Right kidney (tissue), 9 donors: ENCODE measurements at places on chromosomes 3 and 15.

- no peak for DNase-seq
These were observed 30.0 kb downstream of the CHD2 start for GRCh38 chr15:92930054-92930621.

- no peak for DNase-seq
These were observed 43.1 kb downstream of the KLF13 start for GRCh38 chr15:31369727-31370126.

DNA sequence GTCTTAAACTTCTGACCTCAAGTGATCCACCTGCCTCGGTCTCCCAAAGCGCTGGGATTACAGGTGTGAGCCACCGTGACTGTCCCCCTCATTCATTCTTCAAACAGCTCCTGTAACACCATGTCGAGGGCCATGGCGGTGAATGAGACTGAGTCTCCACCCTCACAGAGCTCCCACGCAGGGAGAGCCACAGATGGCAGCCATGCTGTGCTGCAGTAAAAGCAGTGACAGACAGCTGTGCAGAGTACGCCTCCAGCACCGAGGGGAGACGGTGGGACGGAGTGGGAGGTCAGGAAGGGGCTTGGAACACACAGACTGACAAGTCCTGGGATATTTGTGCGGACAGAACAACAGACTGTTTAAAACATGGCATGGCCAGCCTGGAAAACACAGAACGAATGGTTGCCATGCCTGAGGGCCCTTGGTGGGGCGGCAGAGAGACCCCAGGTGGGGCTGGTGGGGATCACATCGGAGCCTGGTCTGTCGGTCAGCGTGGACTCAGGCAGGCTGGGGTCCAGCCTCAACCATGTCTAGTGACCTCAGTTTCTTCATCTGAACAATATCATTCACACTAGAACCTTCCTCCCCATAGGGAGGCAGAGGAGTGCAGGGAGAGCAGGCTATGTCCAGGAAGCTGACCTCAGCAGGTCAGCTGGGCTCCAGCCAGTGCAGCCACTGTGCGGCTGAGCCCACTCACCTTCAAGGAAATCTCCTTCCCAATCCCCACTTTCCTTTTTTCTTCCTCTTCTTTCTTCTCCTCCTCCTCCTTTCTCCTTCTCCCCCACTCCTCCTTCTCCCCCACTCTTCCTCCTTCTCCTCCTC, 20.6 kb upstream of the LCTL start:
- DNase-seq: no peak

DNA sequence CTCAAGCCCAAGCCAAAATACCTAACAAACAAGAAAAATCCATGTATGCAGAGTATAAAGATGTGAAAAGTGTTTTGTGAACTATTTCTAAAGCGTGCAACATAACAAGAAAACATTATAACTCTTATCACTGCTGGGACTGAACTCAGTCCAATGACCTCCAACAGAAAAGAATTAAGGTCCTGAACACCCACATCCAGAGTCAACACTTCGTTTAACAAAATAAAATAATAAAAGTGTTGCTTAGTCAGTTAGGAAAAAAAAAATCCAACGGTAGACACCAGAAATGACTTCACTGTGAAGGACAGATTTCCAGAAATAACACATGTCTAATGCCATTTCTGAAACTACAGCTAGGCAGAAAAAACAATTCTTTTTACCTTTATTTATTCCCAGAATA, 28.0 kb downstream of the MB21D2 start:
- no peak for DNase-seq

DNA sequence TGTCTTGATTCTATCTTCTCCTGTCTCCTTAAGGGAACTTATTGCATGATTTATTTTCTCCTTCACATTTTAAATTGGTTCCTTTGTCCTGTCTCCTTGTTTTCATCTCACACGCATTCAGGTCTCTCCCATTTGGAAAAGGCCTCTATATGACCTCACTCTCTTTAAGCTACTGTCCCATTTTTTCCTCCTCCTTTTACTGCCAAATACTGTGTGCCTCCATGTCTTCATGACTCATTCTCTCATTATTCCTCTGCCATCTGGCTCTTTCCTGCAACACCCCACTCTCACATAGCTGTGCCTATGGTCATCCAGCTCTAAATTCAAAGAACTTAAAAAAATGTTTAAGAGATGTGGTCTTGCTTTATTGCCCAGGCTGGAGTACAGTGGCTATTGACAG, 48.0 kb downstream of the TYRO3 start:
- no peak for DNase-seq

DNA sequence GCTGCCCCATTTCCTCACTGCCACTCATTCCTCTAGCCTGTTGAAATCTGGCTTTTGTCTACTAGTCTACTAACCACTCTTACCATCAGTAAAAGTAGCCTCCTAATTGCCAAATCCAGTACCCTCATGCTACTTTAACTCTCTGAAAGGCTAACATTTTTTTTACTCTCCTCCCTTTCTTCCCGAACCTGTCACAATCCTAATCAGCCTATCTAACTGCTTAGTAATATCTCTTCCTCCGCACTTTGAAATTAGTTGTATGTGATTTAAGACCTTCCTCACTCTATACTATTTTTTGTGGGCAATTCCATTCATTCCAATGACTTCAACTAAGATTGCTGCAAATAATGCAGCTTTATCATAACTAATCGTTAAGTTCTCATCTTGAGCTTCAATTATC, 3.7 kb downstream of the SENP7 start:
- DNase-seq: no peak

DNA sequence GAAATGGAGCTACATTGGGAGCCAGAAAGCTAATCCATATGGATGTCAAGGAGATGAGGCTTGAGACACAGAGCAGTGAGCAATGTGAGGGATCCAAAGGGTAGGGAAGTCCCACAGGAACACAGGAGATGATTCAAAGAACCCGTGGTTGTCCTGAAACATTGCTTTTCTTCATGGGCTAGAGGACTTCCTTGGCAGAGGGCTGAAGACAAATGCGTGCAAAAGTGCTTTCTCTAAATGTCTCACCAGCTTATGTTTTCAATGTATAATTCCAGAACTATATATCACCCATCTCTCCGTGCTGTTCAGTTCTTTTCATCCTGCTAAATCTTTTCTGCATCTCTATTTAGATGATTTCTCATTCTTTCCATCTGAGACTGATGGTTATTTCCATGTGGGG, 46.0 kb upstream of the GOLGA8A start:
- DNase-seq: no peak

- DNase-seq: no peak
These were observed 1.1 kb downstream of the KLHL6 start for GRCh38 chr3:183554377-183554776.

DNA sequence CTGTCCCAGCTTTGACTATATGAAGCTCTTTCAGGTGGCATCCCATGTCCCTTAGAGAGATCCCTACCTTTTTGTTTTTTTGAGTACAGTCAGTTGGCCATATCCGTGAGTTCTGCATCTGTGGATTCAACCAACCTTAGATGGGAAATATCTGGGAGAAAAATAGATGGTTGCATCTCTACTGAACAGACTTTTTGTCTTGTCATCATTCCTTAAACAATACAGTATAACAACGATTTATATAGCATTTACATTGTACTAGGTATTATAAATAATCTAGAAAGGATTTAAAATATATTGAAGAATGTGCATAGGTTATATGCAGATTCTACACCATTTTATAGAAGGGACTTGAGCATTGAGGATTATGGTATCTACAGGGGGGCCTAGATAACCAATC, 65.1 kb downstream of the APBA2 start:
- DNase-seq: no peak

DNA sequence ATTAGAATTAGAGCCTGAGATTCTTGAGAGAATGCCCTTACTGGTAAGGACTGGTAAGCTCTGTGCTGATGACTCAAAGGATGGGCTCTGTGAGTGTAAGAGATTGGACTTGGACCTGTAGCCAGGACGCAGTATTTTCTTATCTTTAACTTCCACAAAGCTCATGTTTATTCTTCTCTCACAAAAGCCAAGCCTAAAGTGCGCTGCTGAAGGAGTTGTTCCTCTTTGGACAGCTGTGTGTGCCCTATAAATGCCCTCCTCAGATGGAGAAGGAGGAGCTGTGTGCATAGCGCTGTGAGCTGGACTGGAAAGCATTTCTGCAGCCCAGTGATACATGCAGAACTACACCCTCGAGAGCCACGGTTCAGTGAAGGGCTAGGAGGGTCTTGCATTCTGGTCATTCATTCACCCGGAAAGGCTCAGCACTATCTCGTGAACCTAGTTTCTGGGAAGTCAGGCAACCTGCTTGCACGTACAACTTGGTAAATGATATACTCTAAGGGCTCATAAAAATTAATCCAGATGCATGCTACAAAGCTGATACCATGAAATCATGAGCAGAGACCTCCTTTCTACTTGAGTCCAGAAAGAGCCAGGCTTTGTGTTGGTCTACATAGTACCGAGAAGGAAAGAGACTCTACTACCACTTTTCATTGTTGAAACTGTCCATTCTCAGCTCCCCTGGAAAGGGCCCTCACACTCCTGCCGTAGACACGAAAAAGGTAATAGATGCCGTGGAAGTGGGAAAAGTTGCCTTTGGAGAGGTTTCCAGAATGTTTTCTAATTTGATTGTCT, 103.0 kb upstream of the TBL1XR1 start:
- peak; percentile 68 for DNase-seq

DNA sequence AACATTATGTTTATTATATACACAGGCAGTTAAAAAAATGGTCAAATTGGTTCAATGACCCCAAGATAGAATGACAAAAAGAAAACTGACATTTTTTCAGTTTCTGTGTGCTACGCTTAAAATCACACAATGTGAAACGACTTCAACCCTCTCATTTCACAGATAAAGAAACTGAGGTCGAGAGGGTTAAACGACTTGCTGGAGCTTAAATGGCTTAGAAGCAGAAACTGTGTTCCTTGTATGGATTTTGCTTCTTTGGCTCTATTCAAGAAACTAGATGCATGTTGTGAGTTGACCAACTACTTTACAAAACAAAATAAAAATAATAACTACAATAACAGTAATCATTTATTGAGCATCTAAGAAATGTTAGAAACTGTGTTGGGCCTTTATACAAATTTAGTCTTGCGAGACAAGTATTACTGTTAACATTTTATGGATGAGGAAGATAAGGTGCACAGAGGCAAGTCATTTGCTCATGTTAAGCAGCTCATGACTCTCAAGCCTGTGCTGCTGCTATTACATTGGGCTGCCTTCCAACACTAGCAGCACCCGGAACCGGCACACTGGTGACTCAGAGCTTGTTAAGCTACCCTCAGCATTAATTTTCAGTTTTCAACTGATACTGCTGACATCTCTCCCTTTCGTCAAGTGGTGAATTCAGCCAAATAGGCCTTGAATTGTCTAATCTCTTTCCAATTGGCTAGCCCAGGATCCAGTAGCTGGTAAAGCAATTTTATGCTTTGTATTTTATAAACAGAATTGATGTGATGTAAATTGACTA, 487.6 kb downstream of the NAALADL2 start:
- DNase-seq: no peak

GRCh38 chr15:96264351-96264798, 66.1 kb upstream of the NR2F2 start:
- no peak for DNase-seq

DNA sequence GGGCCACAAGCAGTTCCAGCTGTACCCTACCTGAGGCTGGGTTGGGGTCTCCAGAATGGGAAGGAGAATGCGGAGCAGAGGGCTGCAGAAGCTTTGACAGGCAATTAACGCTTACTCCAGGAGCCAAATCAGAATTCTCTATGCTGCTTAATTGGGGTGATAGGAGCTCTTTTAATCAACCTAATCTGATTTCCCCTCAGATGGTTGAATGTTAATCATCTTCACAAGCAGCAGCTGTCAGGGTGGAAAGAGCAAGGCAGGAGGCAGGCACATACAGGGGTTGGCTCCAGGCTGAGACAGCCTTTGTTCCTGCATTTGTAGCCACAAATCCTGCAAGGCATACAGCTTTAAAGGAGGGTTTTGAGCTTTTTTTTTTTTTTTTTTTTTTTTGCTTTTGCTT, 2.6 kb downstream of the CILP start:
- DNase-seq: no peak

- DNase-seq: no peak
These were observed 908.1 kb downstream of the DIPK2A start for GRCh38 chr3:144879701-144880100.

- no peak for DNase-seq
These were observed 61.6 kb downstream of the CCR1 start for GRCh38 chr3:46146548-46146947.

- no peak for DNase-seq
These were observed 24.7 kb downstream of the TRIM71 start for GRCh38 chr3:32842531-32842931.

DNA sequence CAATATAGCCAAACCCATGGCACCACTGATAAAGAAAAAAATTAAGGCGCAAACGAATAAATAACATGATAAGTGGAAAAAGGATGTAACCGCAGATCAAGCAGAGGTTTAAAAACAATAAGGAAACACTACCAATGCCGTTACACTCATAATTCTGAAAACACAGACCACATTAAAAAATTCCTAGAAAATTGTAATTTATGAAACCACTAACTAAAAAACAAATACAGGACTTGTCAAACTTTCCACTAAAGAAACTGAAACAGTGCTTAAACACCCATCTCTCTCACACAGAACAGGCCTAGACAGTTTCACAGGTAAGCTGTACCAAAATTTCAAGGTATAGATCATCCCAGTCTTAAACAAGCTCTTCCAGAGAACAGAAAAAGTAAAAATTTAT, 28.4 kb downstream of the PCSK6 start:
- DNase-seq: no peak

GRCh38 chr3:174822320-174822719, 36.8 kb upstream of the NAALADL2 start:
- no peak for DNase-seq

DNA sequence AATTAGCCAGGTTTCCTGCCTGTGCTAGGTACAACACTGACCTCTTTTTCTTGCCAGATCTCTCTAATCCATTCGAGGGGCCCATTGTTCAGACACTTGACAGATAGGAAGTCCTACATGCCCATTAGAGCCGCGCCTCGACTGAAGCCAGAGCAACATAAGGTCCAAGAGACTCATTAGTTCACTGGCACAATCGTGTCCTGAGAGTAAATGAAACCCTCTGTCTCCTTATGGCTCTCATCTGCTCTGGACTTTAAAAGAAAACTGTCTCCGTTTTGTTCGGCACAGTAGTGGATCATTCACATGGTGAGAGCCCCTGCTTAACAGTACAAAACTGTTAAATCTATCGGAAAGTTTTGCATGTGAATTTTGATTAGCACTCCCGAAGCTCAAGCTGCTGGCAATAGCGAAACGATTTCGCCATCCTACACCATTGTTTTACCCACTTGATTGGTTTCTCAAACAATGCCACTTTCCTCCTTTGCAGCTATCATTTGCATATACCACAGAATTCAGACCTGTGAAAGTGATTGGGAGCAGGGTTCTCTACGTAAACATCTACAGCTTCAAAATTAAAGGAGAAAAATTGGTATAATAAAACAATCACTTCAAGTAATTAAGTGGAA, 19.0 kb upstream of the C15orf61 start:
- DNase-seq: no peak
